Stimulated activated CD8-positive, alpha-beta memory T cell treated with anti-CD3 and anti-CD28 coated beads, Interleukin-2, amount 100 ng/mL, for 1 hour (primary cell): ENCODE measurements at places on chromosomes 2 and 18.

GRCh38 chr2:128732976-128733431 lies 414.3 kb upstream of the HS6ST1 start:
- no peak for DNase-seq

- DNase-seq: no peak
These were observed 32.7 kb upstream of the RBM44 start for GRCh38 chr2:237765875-237766274.

- no peak for DNase-seq
These were observed 270.1 kb downstream of the ETAA1 start for GRCh38 chr2:67667054-67667908.

GRCh38 chr2:190812506-190813294 lies 67.9 kb upstream of the GLS start:
- no peak for DNase-seq

DNA sequence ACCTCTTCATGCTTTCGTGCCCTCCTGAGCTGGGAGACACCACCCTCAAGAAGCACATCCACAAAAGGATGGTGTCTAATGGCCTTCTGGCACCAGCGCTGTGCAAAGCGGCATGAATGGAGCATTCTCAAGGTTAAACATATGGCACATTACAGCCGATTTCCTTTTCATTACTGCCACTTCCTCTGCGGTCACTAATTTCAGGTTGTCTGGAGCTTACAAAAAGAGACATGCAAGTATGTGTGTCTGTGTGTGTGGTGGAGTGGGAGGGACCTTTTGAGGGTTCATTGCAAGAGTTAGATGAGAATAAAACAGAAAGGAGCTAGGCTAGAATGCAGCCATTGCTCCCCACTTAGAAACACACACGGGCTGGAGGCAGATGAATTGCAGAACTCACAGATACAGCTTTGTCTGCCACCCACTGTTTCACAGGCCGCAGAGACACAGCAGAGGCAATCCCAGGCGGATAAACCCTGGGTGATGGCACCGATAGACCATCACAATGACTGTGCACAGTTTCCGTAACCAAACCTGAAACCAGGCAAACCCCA lies 76.0 kb downstream of the TGIF1 start:
- DNase-seq: no peak

- no peak for DNase-seq
These were observed 44.1 kb downstream of the C1D start for GRCh38 chr2:68018727-68019126.

- no peak for DNase-seq
These were observed 652 bp downstream of the NEU4 start for GRCh38 chr2:241809383-241810306.
